Esophagus squamous epithelium (tissue), 5 donors: ENCODE measurements at places on chromosomes 7 and 10. TPM values are rescaled to one million over a fixed set of nuclear protein-coding genes. Genes with fewer than 3 reads are reported as not detected.

Gene RASA4
- total RNA-seq: 17.9 TPM

- H3K27ac ChIP-seq: peak within 1 kb of the TSS; percentile 85
- peaks cover 4% of the 10 kb centered on the region for H3K4me1 ChIP-seq
- H3K36me3 ChIP-seq: no peaks in the 10 kb centered on the region
- H3K4me3 ChIP-seq: peak within 1 kb of the TSS; percentile 25
- no peak for DNase-seq
Observed at GRCh38 chr10:13528875-13529713, at the start of gene BEND7. Gene BEND7, minus strand, starts transcription at chr10:13529014. Its CDS starts 481 bp downstream, at chr10:13528533.

Gene GDF10
- 0.29 TPM for total RNA-seq

DNA sequence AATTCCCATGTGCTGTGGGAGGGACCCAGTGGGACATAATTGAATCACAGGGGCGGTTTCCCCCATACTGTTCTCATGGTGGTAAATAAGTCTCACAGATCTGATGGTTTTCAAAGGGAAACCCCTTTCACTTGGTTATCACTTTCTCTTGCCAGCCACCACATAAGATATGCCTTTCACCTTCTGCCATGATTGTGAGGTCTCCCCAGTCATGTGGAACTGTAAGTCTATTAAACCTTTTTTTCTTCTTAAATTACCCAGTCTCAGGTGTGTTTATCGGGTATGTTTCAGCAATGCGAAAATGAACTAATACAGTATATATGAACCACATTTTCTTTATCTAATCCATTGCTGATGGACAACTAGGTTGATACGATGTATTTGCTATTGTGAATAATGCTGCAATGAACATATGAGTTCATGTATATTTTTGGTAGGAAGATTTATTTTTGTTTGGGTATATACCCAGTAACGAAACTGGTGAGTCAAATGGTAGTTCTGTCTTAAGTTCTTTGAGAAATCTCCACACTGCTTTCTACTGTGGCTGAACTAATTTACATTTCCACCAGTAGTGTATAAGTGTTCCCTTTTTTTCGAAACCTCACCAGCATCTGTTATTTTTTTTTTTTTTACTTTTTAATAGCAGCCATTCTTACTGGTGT lies 70.0 kb upstream of the HGF start:
- H3K36me3 ChIP-seq: no peaks in the 10 kb centered on the region
- H3K4me3 ChIP-seq: no peak overlapping the region
- no peak overlapping the region for H3K27ac ChIP-seq

DNA sequence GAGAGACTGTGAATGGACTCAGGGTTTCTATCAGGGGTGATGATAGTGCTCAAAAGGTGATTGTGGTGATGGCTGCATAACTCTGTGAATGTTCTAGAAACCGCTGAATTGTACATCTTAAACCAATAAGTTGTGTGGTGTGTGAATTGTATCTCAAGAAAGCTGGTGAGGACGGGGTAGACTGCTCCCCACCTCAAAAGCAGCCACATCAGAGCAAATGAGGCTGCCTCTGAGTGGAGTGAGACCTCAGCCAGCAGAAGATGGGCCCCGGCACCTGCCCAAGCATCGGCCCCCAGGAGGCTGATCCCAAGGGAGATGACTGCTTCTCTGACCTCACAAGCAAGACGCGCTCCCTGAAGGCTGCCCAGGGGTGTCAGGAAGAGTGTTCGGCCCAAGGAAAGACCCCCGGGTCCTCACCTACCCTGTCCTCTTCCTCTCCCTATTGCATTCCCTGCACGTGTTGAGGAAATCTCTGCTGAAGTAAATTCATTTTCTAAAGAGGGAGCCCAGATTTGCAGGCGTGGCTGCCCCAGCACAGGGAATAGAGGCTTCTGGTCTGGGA lies 279.3 kb upstream of the SHH start:
- H3K27me3 ChIP-seq: no peaks in the 10 kb centered on the region
- no peak for DNase-seq
- no peak overlapping the region for H3K4me3 ChIP-seq
- no peaks in the 10 kb centered on the region for H3K4me1 ChIP-seq

GRCh38 chr10:6145166-6145987 lies 56.5 kb downstream of the RBM17 start:
- no peak for DNase-seq
- H3K36me3 ChIP-seq: no peaks in the 10 kb centered on the region
- peak overlapping the region; percentile 75 for H3K4me3 ChIP-seq
- H3K27ac ChIP-seq: peak overlapping the region; percentile 89
- H3K27me3 ChIP-seq: no peaks in the 10 kb centered on the region

GRCh38 chr7:30169579-30169978 lies 34.8 kb downstream of the MTURN start:
- no peaks in the 10 kb centered on the region for H3K27me3 ChIP-seq
- no peaks in the 10 kb centered on the region for H3K36me3 ChIP-seq
- H3K4me1 ChIP-seq: peaks cover 56% of the 10 kb centered on the region

- H3K27me3 ChIP-seq: no peaks in the 10 kb centered on the region
- H3K4me3 ChIP-seq: no peak overlapping the region
- H3K4me1 ChIP-seq: no peaks in the 10 kb centered on the region
- DNase-seq: no peak
- H3K27ac ChIP-seq: no peak overlapping the region
Observed at GRCh38 chr7:15288741-15289140, 273.1 kb downstream of the AGMO start.

- H3K4me3 ChIP-seq: no peak overlapping the region
- no peaks in the 10 kb centered on the region for H3K4me1 ChIP-seq
- H3K36me3 ChIP-seq: no peaks in the 10 kb centered on the region
- no peak overlapping the region for H3K27ac ChIP-seq
- no peak for DNase-seq
- H3K27me3 ChIP-seq: no peaks in the 10 kb centered on the region
Observed at GRCh38 chr7:93985101-93985500, 19.1 kb downstream of the BET1 start.
